Stimulated activated CD4-positive, alpha-beta T cell treated with anti-CD3 and anti-CD28 coated beads, Interleukin-2, amount 100 ng/mL, for 24 hours (primary cell): ENCODE measurements at places on chromosomes 7 and 10.

DNA sequence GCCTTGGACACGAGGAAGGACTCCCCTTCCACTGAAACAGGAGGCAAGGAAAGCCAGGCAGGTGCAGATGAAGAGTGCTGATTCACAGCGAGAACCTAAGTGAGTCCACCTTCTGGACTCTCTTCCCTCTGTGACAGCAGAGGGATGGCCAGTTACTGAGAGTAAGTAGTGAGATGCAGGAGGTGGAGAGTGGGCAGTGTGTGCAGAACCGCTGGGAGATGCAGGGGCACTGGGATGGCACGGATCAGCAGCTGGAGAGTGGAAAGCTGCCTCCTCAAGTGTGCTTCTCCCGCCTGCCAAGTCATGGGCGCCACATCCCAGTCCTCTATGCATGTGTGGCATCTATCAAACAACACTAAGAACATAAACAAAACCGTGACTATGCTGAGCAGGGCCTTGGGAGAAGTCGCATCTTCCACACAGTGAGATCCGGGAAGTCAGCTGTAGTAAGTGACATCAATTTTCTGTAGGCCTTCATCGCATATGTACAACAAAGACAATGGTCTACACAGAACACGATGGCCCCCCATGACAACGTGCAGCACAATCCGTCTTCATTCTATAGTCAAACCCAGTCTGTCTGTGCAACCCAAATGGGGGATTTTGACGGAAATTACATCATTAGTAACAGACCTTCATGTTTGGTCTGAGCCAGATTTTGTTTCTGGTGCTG lies 217.4 kb upstream of the KLF14 start:
- no peak for DNase-seq

- DNase-seq: no peak
Observed at GRCh38 chr10:21727452-21728168, 193.6 kb downstream of the MLLT10 start.

- DNase-seq: no peak
Observed at GRCh38 chr7:95690367-95690947, 81.9 kb upstream of the DYNC1I1 start.

GRCh38 chr10:108582387-108582786 lies 1340.9 kb downstream of the XPNPEP1 start:
- no peak for DNase-seq

DNA sequence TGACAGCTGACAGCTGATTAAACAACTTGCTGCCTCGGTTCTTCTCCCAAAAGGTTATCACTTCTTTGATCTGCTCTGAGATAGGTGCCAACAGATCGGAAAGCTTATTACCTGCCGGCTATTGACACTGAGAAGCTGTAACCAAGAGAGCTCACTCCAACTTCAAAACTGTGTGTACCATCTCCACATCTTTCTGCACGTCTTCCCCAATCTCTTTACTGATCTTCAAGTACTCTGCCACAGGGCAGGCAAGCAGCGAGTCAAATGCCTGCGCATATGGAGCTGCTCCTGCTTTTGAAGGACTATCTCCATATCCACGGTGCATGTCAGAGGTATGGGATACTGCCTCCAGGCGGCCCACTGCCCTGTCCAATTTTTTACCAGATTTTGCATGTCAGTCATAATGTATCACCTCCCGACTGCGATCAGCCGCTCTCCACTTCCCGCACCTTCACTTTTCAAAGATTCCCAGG lies 352 bp upstream of the ZNF485 start:
- no peak for DNase-seq

DNA sequence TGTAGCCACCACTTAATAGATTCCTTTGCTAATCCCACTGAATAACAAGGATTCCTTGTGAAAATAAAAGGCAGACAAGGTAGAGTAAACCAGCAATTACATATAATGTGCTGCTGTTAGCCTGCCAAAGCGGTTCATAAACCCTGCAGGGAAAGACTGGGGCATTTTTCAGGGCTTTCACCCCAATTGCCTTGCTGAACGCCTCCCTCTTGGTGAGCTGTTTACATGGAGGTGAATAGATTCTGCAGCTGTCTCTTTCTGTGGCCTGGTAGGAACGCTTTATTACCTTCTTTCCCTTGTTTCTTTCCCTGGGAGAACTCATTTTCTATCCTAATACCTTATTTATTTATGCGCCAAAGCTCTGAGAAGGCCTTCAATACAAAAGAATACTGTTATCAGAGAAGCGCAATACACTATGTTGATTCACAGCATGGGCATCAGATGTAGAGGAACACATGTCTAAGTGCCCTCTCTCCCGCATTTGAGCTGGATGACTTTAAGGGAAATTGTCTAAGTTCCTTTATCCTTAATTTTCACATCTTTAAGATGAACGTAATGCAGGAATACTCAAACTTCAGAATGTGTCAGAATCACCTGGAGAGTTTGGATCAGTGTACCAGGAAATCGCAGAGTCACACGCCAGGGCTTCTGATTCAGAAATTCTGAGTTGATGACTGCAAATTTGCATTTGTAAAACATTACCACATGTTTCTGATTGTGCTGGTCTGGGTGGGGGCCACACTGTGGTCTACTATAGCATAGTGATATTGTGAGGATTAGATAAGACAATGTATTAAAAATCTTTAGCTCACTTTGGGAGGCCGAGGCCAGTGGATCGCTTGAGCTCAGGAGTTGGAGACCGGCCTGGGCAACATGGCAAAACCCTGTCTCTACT lies 1203.8 kb downstream of the SORCS3 start:
- DNase-seq: no peak

- DNase-seq: no peak
Observed at GRCh38 chr7:143321734-143322133, 5.8 kb downstream of the CLCN1 start.

GRCh38 chr7:135664046-135664589 lies 1.8 kb downstream of the STMP1 start:
- DNase-seq: no peak

DNA sequence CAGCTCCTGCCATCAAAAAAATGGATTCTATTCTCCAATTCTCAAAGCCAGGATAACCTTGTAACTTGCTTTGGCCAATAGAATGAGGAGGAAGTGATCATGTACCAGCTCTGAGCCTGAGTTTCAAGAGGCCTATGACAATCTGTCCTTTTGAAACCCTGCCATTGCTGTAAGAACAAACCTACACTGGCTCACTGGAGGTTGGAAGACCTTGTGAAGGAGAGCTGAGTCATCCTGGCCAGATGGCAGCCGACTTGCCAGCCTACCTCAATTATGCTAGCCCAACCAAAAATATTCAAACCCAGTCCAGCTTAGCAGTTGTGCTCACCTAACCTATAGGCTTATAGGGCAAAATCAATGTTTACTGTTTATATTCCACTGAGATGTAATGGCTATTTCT lies 93.0 kb downstream of the HGF start:
- no peak for DNase-seq

DNA sequence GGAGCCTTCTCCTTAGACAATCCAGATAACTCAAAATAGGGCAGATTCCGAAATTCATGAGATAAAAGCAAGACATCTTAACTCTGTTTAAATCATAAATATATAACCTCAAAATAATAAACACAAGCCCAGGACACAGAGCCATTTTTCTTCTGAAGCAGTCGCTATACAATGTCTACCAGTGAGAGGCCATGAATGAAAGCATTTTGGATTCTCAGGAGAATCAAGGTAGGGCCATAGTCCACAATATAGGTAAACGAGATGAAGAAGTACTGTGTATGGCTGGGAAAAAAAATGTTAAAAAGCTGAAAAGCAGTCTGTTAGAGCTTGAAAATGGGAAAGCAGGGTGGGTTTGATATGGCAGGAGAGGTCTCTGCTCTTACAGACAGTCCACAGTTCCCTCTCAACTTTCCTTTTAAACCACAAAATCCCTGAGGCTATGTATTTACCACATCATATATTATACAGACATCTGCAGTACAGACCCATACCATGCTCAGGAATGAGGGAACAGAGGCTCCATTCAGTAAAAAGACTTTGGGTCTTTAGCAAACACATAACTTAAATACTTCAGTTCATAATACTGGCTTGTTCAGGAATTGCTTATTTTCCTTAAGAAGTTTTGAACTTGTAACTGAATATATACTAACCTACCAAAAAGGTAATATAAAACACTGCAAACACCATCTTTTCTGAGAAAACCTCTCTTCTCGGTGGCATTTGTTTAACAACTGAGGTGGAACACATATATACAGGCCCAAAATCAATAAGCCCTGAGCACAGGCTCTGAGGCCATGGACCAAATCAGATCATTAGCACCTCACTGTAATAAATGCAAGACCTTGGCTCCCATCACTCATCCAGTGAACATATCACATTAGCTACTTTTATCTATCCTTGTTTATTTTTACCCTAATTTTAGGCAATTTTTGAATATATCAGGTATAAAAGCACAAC lies 109.3 kb downstream of the SORBS1 start:
- DNase-seq: no peak

GRCh38 chr7:42103456-42103855 lies 133.6 kb downstream of the GLI3 start:
- DNase-seq: no peak

DNA sequence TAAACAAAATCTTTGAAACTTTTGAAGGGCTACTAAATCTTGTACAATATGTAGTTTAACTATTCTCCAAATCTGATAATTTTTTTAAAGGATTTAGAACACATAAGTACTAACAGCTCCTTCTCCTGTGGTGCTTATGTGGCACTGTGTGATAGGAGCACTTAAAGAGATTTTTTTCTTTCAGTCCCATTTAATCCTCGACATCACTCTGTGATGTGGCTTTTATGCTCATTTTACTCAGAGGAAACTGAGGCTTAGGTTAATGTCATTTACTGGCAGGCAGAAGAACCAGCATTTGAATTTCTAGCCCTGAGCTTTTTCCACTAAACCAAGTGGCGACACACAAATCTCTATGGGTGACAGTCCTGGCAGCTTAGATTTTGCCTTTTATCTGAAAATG lies 92.4 kb downstream of the SAMD9 start:
- DNase-seq: no peak

GRCh38 chr7:36245684-36246299 lies 92.7 kb downstream of the EEPD1 start:
- no peak for DNase-seq

DNA sequence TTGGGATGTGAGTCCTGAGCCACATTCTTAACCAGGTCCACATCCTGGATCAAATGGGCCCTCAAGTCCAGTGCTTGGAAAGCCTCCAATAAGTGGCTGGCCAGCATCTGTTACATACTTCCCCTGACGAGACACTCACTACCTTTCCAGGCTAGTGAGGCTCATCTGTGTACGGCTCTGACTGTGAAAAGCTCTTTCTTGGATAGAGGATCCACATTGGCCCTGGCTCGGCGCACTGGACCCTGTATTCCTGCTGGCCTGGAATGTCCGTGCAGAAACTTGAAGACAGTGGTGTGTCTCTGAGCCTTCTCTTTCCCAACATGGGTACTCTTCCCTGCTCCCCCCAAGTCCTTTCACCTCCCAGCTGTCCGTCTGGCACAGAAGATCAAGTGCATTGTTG lies 35.5 kb downstream of the MYL10 start:
- no peak for DNase-seq

DNA sequence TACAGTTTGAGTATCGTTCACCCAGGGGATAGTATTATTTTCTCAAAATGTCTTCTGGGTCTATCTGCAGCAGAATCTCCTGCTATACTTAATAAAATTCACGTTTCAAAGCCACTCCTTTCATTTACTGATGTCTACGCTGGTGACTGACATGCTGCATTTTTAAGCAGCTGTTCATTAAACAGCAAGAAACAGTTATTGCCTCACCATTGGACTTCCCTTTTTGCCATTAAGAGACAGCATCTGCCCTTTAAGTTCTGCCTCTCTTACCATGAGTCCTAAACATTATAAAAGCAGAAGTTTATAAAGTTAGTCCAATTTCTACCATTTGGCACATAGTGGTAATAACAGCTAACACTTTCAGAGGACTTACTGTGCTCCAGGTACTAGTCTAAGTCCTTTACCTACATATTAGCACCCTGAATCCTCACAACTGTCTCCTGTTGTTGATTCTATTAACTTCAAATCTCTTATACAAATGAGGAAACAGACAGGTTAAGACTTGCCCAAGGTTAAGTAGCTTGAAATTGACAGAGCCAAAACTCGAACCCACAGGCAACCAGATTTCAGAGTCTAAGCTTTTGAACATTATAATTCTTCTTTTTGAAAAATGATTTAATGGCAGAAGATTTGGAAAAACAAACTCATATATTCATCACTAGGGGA lies 169.5 kb downstream of the SNX13 start:
- no peak for DNase-seq

- no peak for DNase-seq
Observed at GRCh38 chr10:90930971-90931871, 10.3 kb upstream of the ANKRD1 start.

- DNase-seq: peak; percentile 22
Observed at GRCh38 chr10:74799721-74800221, 26.6 kb upstream of the KAT6B start.

- DNase-seq: no peak
Observed at GRCh38 chr10:8061274-8062211, 7.1 kb downstream of the GATA3 start.

GRCh38 chr10:35194906-35195305 lies 68.3 kb downstream of the CREM start:
- peak; percentile 37 for DNase-seq

DNA sequence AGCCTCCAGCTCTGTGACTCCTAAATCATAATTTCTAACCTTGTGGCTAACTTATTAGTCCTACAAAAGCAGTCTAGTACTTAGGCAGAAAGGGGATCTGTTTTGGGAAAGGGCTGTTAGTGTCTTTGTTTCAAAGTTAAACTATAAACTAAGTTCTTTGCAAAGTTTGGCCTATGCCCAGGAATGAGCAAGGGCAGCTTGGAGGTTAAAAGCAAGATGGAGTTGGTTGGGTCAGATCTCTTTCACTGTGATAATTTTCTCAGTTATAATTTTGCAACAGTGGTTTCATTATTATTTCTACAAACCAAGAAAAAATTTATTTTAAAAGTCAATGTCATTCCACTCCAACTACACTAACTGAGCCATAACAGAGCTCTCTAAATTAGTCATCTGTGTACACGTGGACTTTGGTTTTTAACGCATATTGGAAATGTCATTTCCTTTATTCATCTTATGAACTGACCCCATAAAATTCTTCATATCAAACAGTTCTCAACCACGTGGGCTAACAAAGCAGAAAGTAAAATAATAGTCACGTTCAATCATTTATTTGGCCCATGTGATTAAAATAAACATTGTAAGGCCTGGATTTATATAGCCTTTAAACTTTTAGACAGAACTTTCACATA lies 143.2 kb upstream of the C7orf33 start:
- no peak for DNase-seq

DNA sequence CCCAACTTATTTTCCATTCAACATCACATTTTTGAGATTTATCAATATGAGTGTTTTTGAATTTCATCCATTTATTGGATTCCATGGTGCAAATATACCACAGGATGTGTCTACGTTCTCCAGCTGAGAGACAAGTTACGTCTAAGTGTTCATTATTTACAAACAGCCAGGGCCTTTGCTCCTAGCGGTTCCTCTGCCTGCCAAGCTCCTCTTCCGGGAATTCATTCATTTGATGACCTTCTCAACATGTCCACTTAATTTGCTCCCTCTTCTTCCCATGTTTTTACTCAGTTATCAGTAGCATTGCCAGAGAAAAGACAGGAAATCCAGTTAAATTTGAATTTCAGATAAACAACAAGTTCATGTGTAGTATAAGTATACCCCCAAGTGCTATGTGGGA lies 321.7 kb downstream of the PRPF18 start:
- DNase-seq: no peak
